ENCODE measurements at places on chromosomes 12 and 14. TPM values are rescaled to one million over a fixed set of nuclear protein-coding genes. Genes with fewer than 3 reads are reported as not detected.

DNA sequence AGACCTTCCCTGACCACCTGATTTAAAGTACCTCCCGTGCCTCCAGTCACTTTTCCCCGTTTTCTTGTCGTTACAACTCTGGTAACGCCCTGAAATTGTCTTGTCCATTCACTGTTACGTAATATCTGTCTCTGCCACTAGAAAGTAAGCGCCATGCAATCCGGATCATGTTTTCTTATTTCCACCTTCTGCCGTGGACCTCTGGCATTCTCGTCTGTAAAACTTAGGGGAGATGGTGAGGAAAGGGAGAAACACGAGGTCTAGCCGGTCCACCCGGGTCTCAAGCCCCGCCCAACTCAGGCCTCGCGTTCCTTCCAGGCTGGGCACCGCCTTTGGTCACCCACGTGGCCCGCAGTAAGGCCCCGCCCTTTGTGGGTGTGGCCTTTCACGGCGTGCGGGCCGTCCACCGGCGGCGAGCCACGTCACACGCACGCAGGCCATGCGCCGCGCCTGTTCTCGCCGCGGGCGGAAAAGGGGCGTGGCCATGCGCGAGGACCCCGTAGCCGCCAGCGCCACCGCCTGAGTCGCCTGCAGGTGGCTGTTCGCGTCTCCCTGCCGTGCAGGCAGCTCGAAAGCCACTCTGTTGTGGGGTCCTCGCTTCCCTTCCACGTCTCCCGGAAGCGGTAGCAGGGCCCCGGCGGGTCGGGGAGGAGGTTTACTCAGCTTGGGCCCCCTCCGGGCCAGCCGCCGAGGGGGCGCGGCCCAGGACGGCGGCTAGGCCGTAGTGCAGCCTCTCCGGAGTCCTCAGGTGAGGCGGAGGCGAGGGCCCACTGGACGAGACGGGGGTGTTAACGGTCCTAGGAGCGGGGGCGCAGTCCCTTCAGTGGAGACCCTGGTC is at the start of gene GOLGA5:
TSS of gene GOLGA5 (plus strand) at position 597 of the 838 bp plus-strand sequence. CDS start 3,133 bp downstream, outside the sequence.
- H3K27me3 ChIP-seq: no peaks in the 10 kb centered on the region
- DNase-seq: peak; percentile 96
- H3K27ac ChIP-seq: peak within 1 kb of the TSS; percentile 98
- H3K36me3 ChIP-seq: peaks cover 44% of the 10 kb centered on the region
- peak within 1 kb of the TSS; percentile 99 for H3K4me3 ChIP-seq

DNA sequence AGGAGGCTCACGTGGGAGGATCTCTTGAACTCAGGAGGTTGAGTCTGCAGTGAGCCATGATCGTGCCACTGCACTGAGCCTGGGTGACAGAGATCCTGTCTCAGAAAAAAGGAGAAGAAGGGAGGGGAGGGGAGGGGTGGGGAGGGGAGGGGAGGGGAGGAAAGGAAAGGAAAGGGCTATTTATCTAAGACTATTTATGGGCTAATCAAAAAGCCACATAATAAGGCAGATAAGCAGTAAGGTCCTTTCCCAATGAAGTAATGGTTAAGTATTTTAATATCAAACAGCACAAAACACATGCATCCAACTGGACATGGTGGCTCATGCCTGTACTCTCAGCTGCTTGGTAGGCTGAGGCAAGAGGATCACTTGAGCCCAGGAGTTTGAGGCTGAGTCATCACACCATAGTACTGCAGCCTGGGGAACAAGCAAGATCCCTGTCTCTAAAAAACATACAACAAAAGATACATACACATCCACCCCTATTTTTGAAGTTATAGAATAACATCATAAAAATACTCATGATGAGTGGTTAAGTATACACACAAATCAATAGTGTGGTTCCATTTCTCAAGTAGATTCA is 9.7 kb downstream of the PAWR start:
- peak; percentile 39 for DNase-seq
- peaks cover 73% of the 10 kb centered on the region for H3K4me1 ChIP-seq
- no peak overlapping the region for H3K4me3 ChIP-seq
- H3K36me3 ChIP-seq: peaks cover 9% of the 10 kb centered on the region
- H3K27ac ChIP-seq: no peak overlapping the region

DNA sequence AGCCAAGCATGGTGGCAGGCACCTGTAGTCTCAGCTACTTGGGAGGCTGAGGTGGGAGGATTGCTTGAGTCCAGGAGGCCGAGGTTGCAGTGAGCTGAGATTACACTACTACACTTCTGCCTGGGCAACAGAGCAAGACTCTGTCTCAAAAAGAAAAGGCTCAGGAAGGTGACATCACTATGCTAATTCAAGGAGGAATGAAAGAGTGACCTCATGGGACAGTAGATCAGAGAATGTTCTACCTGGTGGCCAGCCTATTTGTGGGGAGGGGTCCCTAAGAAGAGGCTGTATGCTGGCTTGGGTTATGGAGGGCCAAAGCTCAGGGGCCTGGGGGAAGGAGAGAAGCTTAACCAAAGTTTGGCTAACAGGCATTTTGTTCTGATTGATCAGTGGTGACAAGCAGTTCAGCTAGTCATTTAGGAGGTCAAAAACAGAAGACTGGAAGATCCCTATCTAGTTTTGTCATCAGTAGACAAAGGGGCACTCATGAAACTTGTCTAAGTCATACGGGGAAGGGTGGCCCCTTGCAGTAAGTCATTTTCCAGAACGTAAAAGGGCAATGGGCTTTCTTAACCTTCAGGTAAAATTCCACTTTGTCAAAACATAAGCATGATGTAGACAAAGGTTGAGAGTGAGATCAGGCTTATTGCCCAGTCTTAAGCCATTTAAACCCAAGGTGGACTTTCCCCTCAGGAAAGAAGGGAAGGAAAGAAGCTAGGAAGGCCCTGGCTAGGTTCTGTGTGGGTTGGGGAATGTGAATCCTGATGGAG is 60.8 kb upstream of the EEA1 start:
- H3K4me3 ChIP-seq: no peak overlapping the region
- H3K36me3 ChIP-seq: no peaks in the 10 kb centered on the region
- peaks cover 19% of the 10 kb centered on the region for H3K4me1 ChIP-seq
- peaks cover 3% of the 10 kb centered on the region for H3K27me3 ChIP-seq
- no peak overlapping the region for H3K27ac ChIP-seq

DNA sequence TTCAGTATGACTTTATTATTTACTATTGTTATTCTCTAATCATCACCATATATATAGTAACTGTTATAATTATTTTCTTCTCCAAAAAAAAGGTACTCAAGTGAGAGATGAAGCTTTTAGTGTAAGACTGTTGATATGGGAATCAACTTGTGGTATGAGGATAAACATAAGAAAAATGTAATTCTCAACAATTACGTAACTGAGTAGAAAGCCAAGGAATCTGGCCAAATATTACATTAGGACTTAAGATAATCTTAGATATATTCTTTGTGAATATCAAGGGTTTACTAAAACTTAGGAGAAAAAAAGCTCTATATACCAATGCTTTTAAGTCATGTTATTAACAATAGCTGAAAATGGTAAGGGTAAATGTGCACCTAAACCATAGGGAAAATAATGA is 13.3 kb downstream of the SENP1 start:
- H3K4me1 ChIP-seq: no peaks in the 10 kb centered on the region
- no peaks in the 10 kb centered on the region for H3K27me3 ChIP-seq
- no peak for DNase-seq
- H3K27ac ChIP-seq: no peak overlapping the region

DNA sequence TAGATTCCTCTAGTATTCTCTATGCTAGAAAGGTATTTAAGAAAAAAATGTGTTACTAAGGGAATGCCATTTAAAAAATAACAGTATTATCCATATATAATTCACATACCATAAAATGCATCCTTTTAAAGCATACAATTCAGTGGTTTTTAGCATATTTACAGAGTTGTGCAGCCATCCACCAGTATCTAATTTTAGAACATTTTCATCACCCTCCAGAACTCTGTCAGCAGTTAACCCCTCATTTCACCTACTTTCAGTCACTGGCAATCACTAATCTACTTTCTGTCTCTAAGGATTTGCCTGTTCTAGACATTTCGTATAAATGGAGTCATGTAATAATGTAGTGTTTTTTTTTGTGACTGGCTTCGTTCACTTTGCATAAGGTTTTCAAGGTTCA is 33.4 kb downstream of the TBC1D15 start:
- H3K27ac ChIP-seq: no peak overlapping the region
- H3K36me3 ChIP-seq: peaks cover 5% of the 10 kb centered on the region
- H3K27me3 ChIP-seq: no peaks in the 10 kb centered on the region
- no peak overlapping the region for H3K4me3 ChIP-seq
- DNase-seq: no peak

GRCh38 chr12:101962486-101962885 is 85.1 kb downstream of the DRAM1 start:
- H3K4me3 ChIP-seq: no peak overlapping the region
- peaks cover 3% of the 10 kb centered on the region for H3K4me1 ChIP-seq
- peaks cover 5% of the 10 kb centered on the region for H3K36me3 ChIP-seq
- H3K27me3 ChIP-seq: peaks cover 2% of the 10 kb centered on the region
- H3K27ac ChIP-seq: no peak overlapping the region
- DNase-seq: no peak

DNA sequence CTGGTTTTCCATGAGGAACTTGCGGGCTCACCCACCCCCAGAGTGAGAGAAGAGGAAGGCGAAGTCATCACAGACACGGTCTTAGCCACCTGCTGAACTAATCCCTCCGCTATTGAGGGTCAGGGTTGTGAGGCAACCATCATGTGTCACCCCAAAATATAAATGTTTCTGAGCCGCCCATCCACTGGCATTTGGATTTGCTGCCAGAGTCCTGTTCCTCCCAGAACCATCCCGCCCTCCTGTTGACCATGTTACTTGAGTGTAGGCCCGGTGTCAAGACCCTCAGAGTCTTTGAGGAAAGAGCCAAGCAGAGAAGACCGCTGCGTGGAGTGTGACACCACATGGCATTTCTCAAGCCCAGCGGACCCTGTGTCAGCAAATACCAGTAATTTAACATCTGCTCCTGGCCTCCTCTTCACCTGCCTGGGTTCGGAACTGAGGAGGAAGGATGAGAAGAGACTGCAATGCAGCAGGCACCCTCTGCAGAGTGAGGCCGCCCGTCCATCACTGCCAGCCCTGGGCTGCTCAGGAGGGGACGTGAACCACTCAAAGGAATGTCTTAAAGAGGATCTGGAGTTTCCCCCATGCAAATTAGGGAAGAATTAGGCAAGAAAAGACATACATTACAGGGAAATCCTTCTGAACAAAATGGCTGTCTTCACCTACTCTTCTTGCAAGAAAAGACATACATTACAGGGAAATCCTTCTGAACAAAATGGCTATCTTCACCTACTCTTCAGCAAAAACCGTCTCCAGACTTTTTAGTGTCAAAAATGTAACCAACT is 100.4 kb downstream of the FBXL14 start:
- DNase-seq: no peak
- H3K36me3 ChIP-seq: peaks cover 50% of the 10 kb centered on the region
- H3K4me3 ChIP-seq: no peak overlapping the region
- peaks cover 16% of the 10 kb centered on the region for H3K4me1 ChIP-seq
- H3K27ac ChIP-seq: no peak overlapping the region

DNA sequence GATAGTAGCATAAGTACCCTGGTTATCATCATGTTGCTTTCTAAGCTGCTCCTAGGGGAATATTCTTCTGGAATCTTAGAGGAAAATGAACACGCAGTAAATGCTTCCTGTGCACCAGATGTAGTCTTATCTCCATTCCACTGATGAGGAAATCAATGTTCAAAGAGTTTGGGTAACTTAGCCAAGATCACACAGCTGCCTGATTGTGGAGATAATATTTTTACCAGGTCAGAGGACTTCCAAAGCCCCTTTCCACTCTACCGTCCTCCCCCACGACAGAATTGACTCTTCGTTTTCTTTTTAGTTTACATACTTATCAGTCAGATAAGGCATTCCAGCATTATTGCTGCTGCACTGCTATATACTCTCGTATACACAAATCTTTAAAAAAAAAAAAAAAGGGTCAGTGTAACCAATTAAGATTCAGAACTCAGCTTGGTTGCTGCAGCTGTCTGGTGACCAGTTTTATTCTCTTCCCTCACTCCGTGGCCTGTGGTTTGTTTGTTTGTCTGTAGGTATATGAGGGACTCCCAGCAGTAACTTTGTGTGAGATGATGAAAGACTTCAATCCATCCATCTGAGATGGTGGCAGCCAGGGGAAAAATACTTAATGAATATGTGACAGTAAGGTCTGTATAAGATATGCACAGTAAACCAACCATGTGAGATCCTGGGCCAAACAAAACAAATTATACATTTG is 110.5 kb downstream of the TGFB3 start:
- peaks cover 55% of the 10 kb centered on the region for H3K4me1 ChIP-seq
- no peaks in the 10 kb centered on the region for H3K27me3 ChIP-seq
- no peak for DNase-seq
- H3K36me3 ChIP-seq: no peaks in the 10 kb centered on the region

DNA sequence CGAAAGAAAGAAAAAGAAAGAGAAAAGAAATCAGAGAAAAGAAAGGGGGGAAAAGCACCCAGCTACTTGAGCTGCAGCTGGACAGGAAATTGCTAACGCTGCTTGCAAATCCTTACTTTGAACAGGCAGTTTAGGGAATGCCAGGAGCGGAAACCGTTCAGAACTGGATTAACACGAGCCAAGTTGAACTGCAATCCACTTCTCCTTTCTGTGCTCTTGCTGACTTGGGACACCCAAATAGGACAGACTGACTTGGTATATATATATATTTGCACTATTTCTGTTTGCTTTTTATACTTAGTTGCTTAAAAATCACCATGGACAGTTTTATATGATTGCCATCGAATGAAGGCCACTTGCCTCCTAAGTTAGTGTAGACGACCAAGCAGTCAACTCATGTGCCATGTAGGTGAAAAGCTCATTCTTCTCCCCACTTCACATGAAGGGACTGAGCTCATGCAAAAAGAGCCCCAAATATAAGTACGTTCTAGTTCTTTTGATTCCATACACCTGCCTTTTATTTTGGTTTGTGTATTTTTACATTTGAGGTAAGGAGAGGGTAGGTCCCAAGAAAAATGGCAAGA is 5.5 kb downstream of the DUSP6 start:
- H3K27me3 ChIP-seq: peaks cover 26% of the 10 kb centered on the region
- H3K36me3 ChIP-seq: peaks cover 47% of the 10 kb centered on the region
- peak; percentile 35 for DNase-seq
- H3K27ac ChIP-seq: peak overlapping the region; percentile 76
- H3K4me1 ChIP-seq: peaks cover 51% of the 10 kb centered on the region

GRCh38 chr12:111780166-111780565 is 13.4 kb downstream of the ALDH2 start:
- H3K4me3 ChIP-seq: no peak overlapping the region
- DNase-seq: no peak

GRCh38 chr12:85310025-85310424 is 30.0 kb downstream of the ALX1 start:
- no peak for DNase-seq
- no peaks in the 10 kb centered on the region for H3K27me3 ChIP-seq
- H3K36me3 ChIP-seq: no peaks in the 10 kb centered on the region
- H3K4me1 ChIP-seq: no peaks in the 10 kb centered on the region
- H3K4me3 ChIP-seq: no peak overlapping the region

DNA sequence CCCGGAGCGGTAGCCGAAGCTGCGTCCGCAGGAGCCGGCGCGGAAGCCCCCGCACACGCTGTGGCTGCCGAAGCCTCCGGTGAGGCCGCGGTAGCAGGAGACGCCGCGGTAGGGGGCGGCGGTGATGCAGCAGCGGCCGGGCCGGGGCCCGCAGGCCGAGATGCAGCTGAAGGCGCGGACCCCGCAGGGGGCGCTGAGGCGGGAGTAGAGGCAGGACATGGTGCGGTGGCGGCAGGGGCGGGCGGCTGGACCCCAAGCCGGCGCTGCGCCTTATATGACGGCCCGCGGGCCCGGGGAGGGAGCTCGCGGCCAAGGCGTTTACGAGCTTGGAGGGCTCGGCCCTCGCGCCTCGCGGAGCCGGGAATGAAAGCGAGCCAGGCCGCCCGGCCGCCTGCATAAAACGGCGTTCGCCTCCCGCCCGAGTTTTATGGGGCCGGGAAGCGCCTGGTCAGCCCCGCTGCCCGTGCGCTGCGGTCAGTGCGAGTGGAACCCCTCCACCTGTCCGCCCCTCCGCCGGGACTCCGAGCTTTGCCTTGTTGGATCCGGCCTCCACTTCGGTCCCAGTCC is 16.0 kb upstream of the KRT86 start:
- peaks cover 11% of the 10 kb centered on the region for H3K27me3 ChIP-seq

NKX2-1 gene
- total RNA-seq: not detected

HSPB8 gene
- 19.9 TPM for total RNA-seq

FLVCR2 gene
- total RNA-seq: 4.1 TPM

Data from HFFc6 (cell line).